ENCODE measurements at places on chromosomes 6 and 20.

GRCh38 chr6:32845384-32845884 is 1.6 kb upstream of the PSMB8 start:
- H3K36me3 ChIP-seq = no peaks in the 10 kb centered on the region
- no peak for DNase-seq

- H3K36me3 ChIP-seq = no peaks in the 10 kb centered on the region
- H3K4me1 ChIP-seq = no peaks in the 10 kb centered on the region
- H3K4me3 ChIP-seq = no peak overlapping the region
- no peak for DNase-seq
Measured at GRCh38 chr20:16661756-16662155, 68.1 kb upstream of the SNRPB2 start.

DNA sequence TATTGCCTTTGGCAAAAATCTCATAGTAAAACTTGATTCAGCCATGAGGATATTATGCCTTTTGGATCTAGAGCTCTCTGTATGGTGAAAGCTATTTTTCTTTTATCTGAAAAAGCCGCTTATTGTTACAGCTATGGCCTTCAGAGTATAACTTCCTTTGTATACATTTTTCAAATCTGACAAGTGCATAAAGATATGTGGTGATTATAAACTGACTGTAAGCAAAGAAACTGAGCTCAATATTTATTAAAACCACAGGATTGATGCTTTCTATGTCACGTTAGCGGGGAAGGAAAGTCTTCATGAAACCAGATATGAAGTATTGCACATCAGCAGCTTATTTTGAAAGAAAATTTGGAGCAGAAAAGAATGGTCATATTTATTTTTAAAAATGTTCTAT is 151.8 kb downstream of the THEMIS start:
- no peak overlapping the region for H3K4me3 ChIP-seq
- no peaks in the 10 kb centered on the region for H3K36me3 ChIP-seq
- DNase-seq = no peak
- no peaks in the 10 kb centered on the region for H3K4me1 ChIP-seq
- no peaks in the 10 kb centered on the region for H3K27me3 ChIP-seq
- no peak overlapping the region for H3K27ac ChIP-seq

GRCh38 chr6:75852721-75853120 is 103.7 kb downstream of the MYO6 start:
- H3K36me3 ChIP-seq = peaks cover 3% of the 10 kb centered on the region
- H3K27ac ChIP-seq = no peak overlapping the region
- no peaks in the 10 kb centered on the region for H3K27me3 ChIP-seq

DNA sequence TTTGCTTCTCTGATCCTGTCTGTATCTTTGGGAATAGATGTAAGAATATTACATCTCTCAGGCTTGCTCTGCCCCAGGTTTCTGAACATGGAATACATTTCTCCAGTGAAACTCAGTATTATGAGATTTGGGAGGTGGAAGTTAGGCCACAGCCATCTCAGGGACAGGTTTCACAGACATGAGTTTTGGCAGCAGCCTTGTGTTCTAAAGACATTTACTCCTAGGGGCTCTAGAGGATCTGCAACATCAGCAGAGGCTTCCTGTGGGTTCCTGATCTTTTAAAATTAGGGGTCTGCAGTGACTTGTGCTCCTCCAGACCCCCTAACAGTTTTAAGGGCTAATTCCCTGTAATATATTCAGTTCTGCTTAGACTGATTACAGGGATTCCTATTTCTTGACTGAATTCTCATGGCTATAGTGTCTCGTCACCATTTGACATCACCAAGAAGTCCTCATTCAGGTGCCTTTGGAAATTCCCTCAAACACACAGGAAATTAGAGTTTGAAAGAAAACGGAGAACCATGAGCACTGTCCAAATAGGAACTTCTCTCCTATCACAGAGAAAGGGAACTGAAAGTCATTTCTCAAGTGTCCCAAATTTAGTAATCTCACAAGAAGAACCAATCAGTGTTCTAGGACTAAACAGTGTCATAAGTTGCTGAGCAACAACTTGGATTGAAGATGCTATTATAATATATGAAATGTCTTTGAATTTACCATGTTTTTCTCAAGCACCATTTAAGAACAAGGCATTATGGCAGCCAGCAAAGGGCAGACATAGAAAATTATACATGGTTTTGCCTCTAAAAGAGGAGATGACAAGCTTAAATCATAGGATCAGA is 2.5 kb upstream of the HLA-DRA start:
- H3K4me3 ChIP-seq = no peak overlapping the region
- H3K36me3 ChIP-seq = no peaks in the 10 kb centered on the region
- H3K4me1 ChIP-seq = no peaks in the 10 kb centered on the region
- no peak overlapping the region for H3K27ac ChIP-seq
- no peak for DNase-seq

GRCh38 chr6:149247385-149247763 is 70.1 kb upstream of the TAB2 start:
- H3K36me3 ChIP-seq = no peaks in the 10 kb centered on the region
- no peaks in the 10 kb centered on the region for H3K27me3 ChIP-seq
- peaks cover 22% of the 10 kb centered on the region for H3K4me1 ChIP-seq
- H3K4me3 ChIP-seq = no peak overlapping the region
- DNase-seq = no peak
- no peak overlapping the region for H3K27ac ChIP-seq

DNA sequence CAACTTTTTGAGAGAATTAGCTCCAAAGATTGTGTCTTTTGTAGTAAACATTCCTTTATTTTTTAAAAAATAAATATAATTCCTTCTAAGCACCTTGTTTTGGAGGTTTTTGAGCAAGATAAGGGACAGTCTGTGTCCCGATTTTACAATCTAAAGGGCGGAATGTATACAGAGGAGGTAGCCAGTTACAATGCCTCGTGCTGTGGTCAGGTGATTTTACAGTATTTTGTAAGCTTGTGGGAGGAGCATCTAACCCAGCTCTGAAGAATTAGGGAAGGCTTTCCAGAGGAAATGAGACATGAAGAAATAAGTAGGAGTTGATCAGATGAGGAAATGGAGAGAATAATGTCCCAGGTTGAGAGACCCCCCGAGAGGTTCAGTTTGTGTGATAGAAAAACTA is 1.3 kb downstream of the HINT3 start:
- no peak overlapping the region for H3K27ac ChIP-seq
- H3K4me3 ChIP-seq = peak overlapping the region; percentile 69
- no peaks in the 10 kb centered on the region for H3K27me3 ChIP-seq
- no peak for DNase-seq
- no peaks in the 10 kb centered on the region for H3K36me3 ChIP-seq

GRCh38 chr6:166166314-166167257 is 1.1 kb downstream of the TBXT start:
- no peaks in the 10 kb centered on the region for H3K36me3 ChIP-seq
- no peak for DNase-seq
- no peaks in the 10 kb centered on the region for H3K27me3 ChIP-seq
- no peaks in the 10 kb centered on the region for H3K4me1 ChIP-seq

- no peaks in the 10 kb centered on the region for H3K27me3 ChIP-seq
- DNase-seq = no peak
- no peaks in the 10 kb centered on the region for H3K4me1 ChIP-seq
Measured at GRCh38 chr6:346386-347030, 45.0 kb upstream of the IRF4 start.

GRCh38 chr6:16414205-16414604 is 175.8 kb downstream of the GMPR start:
- H3K4me3 ChIP-seq = no peak overlapping the region
- DNase-seq = no peak

- no peaks in the 10 kb centered on the region for H3K36me3 ChIP-seq
- H3K4me1 ChIP-seq = no peaks in the 10 kb centered on the region
- no peak overlapping the region for H3K27ac ChIP-seq
- no peak overlapping the region for H3K4me3 ChIP-seq
- no peak for DNase-seq
- H3K27me3 ChIP-seq = no peaks in the 10 kb centered on the region
Measured at GRCh38 chr6:74953708-74954107, 252.1 kb downstream of the COL12A1 start.

GRCh38 chr6:72636786-72637185 is 14.9 kb downstream of the KCNQ5 start:
- no peak for DNase-seq
- no peaks in the 10 kb centered on the region for H3K4me1 ChIP-seq
- H3K27ac ChIP-seq = no peak overlapping the region
- H3K36me3 ChIP-seq = no peaks in the 10 kb centered on the region
- no peak overlapping the region for H3K4me3 ChIP-seq
- H3K27me3 ChIP-seq = peaks cover 30% of the 10 kb centered on the region

DNA sequence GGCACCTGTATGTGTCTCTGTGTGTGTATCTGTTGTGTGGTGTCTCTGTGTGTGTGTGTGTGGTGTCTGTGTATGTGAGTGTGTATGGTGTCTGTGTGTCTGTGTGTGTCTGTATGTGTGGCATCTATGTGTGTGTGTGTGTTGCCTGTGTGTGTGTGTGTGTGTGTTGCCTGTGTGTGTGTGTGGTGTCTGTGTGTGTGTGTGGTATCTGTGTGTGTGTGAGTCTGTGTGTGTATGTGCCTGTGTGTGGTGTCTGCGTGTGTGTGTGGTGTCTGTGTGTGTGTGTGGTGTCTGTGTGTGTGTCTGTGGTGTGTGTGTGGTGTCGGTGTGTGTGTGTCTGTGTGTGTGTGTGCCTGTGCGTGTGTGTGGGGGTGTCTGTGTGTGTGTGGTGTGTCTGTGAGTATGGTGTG is 31.7 kb upstream of the VEGFA start:
- H3K4me1 ChIP-seq = peaks cover 7% of the 10 kb centered on the region
- H3K27me3 ChIP-seq = no peaks in the 10 kb centered on the region
- no peaks in the 10 kb centered on the region for H3K36me3 ChIP-seq
- no peak overlapping the region for H3K27ac ChIP-seq

DNA sequence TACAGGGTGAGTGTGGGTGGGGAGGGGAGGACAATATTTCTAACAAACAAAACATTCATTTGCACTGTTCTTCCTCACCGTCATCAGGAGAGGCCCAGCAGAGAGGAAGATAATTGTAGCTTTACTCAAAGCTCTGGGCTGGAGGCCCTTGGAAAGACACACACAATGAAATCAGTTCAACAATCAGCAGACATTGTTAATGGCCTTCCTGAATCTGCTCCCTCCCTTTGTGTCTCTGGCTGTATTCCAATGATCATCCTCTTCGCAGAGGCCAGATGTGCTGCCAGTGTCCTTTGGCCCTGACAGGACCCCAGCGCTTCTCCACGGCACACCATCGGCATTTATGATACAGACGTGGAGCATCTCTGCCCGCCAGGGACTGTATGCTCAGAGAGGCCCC is 44.6 kb upstream of the LRFN2 start:
- no peak overlapping the region for H3K4me3 ChIP-seq
- H3K4me1 ChIP-seq = no peaks in the 10 kb centered on the region
- H3K27me3 ChIP-seq = peaks cover 43% of the 10 kb centered on the region
- no peaks in the 10 kb centered on the region for H3K36me3 ChIP-seq
- H3K27ac ChIP-seq = no peak overlapping the region
- DNase-seq = no peak

GRCh38 chr20:51492167-51493092 is 50.1 kb downstream of the NFATC2 start:
- no peaks in the 10 kb centered on the region for H3K36me3 ChIP-seq
- H3K4me1 ChIP-seq = peaks cover 8% of the 10 kb centered on the region
- no peaks in the 10 kb centered on the region for H3K27me3 ChIP-seq
- DNase-seq = no peak

- no peak for DNase-seq
- no peaks in the 10 kb centered on the region for H3K36me3 ChIP-seq
- no peak overlapping the region for H3K4me3 ChIP-seq
- no peaks in the 10 kb centered on the region for H3K4me1 ChIP-seq
Measured at GRCh38 chr20:10987651-10988383, 314.0 kb upstream of the JAG1 start.

DNA sequence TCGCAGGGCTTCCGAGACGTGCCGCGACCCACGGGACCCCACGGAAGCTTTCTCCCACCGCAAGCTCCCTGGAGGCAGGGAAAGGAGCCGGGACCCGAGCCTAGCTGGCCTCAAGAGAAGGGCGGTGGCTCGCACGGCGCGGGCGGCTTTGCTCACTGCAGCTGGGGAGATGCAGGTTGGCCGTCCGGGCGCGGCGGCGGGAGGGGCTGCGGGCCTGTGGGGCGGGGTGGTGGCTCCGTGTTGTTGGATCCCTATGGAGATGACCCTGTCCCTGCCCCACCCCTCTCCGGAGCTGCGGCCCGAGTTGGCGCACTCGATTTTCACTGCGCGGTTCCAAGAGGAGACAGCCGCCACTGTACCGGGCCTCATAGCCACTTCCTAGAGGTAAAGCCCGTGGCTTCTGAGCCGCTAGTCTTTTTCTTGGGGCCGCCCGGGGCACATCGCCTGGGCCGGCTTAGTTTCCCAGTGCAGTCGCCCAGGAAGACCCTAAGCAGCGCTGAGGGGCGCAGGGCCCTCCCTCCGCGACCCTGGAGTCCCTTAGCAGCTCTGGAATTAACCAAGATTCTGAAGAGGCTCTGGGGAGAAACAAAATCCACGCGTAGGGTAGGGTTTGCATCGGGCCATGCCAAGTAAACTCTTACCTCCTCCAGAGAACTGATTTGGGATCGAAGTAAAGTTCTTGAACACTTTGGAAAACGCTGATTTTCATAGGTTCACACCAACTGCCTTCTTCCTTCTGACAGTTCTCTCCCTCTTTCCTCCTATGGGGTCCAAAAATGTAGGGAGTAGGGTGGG is at the start of gene ECT2L:
TSS of gene ECT2L (plus strand) at position 279 of the 795 bp plus-strand sequence. CDS start 17,188 bp downstream, outside the sequence.
- H3K4me3 ChIP-seq = no peak within 1 kb of the TSS
- no peak for DNase-seq
- H3K27me3 ChIP-seq = no peaks in the 10 kb centered on the region
- H3K4me1 ChIP-seq = peaks cover 4% of the 10 kb centered on the region
- H3K27ac ChIP-seq = no peak within 1 kb of the TSS

GRCh38 chr20:32050324-32050841 is 1.7 kb upstream of the HCK start:
- no peaks in the 10 kb centered on the region for H3K36me3 ChIP-seq
- H3K4me3 ChIP-seq = no peak overlapping the region
- H3K27me3 ChIP-seq = no peaks in the 10 kb centered on the region
- no peaks in the 10 kb centered on the region for H3K4me1 ChIP-seq
- DNase-seq = no peak

DNA sequence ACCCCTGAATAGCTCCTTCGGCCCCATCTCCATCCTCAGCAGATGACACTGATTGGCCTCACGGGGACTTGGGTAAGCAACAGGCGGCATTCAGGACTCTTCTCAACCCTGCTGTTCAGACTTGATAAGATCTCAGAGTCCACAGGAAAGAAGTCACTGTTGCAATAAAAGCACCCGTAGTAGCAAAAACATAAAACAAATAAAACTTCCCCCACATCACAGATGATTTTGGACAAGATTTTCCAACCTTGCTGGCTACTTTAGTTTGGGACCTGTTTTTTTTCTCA is 17.1 kb upstream of the C20orf144 start:
- no peak for DNase-seq
- no peaks in the 10 kb centered on the region for H3K4me1 ChIP-seq
- no peak overlapping the region for H3K27ac ChIP-seq

DNA sequence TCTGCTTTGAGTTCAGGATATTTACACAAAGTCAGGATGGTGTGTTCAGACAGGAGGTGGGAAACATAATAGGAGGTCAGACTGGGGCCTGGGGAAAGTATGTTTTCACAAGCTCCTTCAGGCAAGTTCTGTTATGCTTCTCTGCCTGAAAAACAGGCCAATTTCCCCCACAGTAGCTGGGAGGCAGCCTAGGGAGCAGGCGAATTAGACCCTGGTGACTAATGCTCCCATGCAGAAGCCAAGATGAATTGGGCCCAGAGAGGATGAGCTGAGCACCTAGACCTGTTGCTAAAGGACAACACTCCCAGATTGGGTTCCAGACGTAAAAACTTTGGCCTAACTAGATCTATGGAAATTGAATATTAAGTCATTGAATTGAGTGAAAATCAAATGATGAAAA is 142.2 kb upstream of the MAP3K7 start:
- H3K36me3 ChIP-seq = no peaks in the 10 kb centered on the region
- no peak for DNase-seq
- no peaks in the 10 kb centered on the region for H3K4me1 ChIP-seq
- no peak overlapping the region for H3K27ac ChIP-seq

- H3K36me3 ChIP-seq = no peaks in the 10 kb centered on the region
- H3K4me3 ChIP-seq = no peak overlapping the region
- DNase-seq = no peak
- no peak overlapping the region for H3K27ac ChIP-seq
Measured at GRCh38 chr6:98272060-98272459, 562.3 kb upstream of the POU3F2 start.

Measured in HCT116 (cell line).